ENCODE measurements at places on chromosomes 6 and 20. TPM values are rescaled to one million over a fixed set of nuclear protein-coding genes. Genes with fewer than 3 reads are reported as not detected.

Gene NFATC2
- total RNA-seq, result 0.06 TPM

GRCh38 chr6:14066782-14067406 is 50.7 kb upstream of the CD83 start:
- DNase-seq, result peak; percentile 68

DNA sequence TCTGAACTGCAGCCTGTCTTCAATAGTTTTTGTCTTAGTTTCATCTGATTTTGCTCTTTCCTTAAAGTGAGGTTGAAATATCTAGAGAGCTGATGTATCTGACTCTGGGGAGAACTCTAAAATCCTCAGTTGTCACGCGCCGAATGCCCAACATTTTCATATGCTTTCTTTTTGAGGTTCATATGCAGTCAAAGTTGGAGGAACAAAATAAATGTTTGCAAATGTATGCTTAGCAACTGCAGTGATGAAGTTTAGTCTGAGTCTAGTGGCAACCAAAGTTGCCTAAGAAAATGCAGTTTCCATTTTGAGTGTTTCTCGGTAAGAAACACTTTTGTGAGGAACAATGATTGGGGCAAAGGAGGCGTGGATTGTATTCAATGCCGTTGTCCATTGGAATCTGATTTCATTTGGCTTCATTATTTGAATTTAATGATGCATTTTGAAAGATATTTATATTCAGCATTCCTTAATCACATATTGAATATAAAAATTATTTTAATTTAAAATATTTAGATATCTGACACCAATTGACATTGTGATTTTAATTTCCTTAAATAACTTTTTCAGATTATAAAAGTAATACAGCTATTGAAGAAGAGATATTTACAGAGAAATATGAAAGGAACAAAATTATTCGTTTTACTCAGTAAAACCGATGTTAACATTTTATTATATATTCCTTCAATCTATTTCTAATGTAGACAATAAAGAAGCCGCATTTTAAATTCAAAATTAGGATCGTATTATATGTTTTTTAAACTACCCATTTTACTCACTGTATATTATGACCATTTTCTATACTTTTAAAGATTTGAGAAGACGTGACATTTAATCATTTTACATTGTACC is 122.0 kb downstream of the PLEKHG1 start:
- no peak for DNase-seq

DNA sequence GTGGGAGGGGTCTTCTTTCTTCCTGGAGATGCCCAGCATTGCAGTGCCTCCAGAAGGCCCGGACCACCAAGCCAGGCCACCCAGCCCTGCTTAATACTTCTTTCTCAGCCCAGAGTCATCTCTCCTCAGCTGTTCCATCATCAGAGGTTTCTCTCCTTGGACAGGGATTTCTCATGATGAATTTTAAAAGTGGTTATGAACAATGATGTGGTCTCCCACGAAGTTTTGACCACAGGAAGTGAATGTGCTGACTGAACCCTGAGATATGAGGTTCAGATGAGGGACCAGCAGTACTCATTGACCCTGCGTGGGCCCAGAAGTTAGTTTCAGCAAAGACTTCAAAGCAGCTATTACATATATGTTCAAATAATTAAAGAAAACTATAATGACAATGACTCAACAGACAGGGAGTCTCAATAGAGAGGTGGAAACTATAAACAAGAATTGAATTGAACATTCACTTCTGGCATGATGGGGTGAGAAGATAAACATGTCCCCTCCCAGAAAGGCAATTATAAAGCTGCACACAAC is 114.5 kb upstream of the SLC22A16 start:
- DNase-seq, result peak; percentile 86

Data from LHCN-M2 (cell line).